ENCODE measurements at places on chromosomes 1 and 21.

- DNase-seq, result no peak
Observed at GRCh38 chr1:39752703-39753102, 14.0 kb downstream of the PPIE start.

DNA sequence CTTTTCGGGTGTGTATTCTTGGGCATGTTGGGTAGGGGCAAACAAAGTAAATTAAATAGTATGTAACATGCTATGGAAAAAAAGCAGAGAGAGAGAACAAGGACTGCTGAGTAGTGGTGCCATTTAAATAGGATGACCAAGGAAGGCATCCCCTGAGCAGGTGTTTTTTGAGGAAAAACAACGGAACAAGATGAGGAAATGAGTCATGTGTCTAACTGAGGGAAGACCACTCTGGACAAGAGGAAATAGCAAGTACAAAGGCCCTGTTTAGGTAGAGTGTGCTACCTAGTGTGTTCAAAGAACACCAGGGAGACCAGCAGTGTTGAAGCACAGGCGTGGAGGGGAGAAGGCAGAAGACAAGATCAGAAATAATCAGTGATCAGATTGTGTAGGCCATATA is 20.1 kb upstream of the GUCA2A start:
- DNase-seq, result no peak

DNA sequence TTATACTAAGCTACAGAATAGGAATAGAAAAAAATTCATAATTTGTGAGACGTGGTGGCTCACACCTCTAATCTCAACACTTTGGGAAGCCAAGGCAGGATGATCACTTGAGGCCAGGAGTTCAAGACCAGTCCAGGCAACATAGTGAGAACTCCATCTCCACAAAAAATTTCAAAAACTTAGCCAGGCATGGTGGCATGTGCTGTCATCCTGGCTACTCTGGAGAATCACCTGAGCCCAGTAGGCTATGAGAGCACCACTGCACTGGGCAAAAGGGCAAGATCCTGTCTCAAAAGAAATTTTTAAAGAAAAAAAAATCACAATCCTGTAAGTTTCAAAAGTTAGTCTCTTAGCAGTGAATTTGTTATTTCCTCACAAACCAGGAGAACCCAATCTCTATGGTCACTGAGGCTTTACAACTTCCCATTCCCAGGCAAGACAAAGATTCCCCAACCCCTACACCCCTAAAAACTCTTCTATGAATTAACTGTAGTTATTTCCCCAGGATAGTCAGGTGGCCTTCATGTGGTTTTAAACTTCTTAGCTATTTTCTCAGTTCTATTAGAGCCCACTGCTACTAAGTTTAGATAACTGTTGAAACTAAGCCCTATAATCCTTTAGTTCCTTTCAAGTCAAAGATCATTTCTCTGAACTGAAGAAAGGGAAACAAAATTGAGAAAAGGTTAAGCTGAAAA is 74.5 kb downstream of the FOXJ3 start:
- no peak for DNase-seq

DNA sequence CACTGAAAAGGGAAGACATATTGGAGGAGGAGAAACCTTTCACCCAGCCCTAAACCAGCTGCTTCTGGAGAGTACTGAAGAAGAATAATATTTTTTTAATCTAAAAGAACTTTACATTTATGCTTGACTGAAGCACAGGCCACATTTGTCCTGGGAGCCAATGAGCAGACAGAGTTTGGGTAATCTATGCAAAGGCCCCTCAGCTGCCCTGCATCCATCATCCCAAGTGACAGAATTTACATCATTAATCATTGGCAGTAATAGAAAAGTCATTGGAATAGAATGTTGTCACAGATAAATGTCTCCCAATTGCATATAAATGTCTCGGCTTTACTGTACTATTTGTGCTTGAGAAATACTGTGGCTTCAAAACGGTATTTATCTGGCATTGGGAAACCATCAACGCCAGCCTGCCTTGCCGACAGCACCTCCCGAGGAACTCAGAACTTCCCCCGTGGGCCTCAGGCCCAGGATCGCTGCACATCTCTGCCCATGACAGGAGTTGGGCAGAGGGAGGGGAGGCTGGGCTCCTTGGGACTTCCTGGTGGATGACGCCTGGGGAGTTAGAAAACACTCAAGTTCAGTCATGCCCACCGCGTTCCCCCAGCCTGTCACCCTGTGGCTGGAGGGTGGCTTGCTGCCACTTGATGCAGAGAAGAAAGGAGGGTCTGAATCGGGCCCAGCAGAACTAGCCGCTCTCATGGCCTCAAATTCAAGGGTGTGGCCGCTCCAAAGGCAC is 133.1 kb downstream of the CAMTA1 start:
- no peak for DNase-seq

GRCh38 chr1:119871881-119872280 is 24.4 kb downstream of the ADAM30 start:
- DNase-seq, result no peak

DNA sequence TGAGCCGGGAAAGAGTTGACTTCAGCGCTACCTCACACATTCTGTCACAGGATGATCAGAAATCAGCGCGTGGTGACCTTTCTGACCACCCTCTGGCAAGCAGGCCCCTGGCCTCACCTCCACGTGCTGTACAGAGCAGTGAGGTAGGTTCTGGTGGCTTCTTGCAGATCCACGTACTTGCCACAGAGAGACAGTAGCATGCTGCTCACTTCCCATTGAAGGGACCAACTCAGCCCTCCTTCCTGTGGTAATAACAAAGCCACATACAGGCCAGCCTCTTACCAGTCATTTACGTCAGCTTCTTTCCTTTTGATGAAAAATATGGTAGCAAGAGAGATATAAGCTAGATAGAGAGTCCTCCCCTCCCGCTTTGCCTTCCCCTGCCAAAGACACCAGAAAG is 200.7 kb downstream of the CHRM3 start:
- DNase-seq, result no peak

- peak; percentile 41 for DNase-seq
Observed at GRCh38 chr1:167553136-167554027, at the start of gene CREG1. Gene CREG1, minus strand, starts transcription at chr1:167553762.

GRCh38 chr1:220908757-220909156 is 29.5 kb downstream of the HLX start:
- DNase-seq, result no peak

GRCh38 chr1:197632005-197632404 is 143.3 kb downstream of the DENND1B start:
- DNase-seq, result no peak

GRCh38 chr21:39776589-39776988 is 31.6 kb downstream of the IGSF5 start:
- peak; percentile 43 for DNase-seq

GRCh38 chr1:98962156-98962555 is 42.5 kb downstream of the PLPPR5 start:
- no peak for DNase-seq

GRCh38 chr1:232096751-232097150 is 470.2 kb downstream of the DISC1 start:
- no peak for DNase-seq

DNA sequence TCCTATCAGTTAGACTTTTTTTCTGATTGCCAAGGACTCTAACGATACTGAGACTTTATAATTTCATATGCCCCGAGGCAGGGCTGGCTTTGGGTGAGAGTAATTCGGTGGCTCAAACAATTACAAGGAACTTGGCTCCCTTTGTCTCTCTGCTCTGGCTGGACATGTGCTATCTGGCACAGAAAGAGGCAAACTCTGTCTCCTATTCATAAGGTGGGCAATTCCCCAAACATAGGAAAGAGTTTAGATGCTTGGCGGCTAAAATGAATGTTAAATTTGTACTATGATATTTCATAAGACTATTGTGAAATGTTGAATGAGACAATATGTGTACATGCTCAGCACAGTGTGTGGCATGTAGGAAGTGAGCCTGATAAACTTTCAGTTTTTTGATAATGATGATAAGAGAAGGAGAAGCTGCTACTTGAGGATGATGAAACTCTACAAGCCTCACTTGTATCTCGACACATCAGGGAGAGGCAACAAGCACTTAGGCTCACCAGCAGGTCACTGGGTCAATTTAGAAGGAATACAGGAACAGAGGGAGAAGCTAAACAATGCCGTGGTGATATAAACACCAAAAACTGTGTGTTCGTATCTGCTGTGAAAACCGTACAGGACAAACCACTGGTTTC is 12.6 kb upstream of the NTPCR start:
- DNase-seq, result no peak

- DNase-seq, result no peak
Observed at GRCh38 chr1:48940962-48941732, 164.5 kb upstream of the BEND5 start.

GRCh38 chr1:183209533-183210158 is 23.6 kb downstream of the LAMC2 start:
- peak; percentile 67 for DNase-seq

DNA sequence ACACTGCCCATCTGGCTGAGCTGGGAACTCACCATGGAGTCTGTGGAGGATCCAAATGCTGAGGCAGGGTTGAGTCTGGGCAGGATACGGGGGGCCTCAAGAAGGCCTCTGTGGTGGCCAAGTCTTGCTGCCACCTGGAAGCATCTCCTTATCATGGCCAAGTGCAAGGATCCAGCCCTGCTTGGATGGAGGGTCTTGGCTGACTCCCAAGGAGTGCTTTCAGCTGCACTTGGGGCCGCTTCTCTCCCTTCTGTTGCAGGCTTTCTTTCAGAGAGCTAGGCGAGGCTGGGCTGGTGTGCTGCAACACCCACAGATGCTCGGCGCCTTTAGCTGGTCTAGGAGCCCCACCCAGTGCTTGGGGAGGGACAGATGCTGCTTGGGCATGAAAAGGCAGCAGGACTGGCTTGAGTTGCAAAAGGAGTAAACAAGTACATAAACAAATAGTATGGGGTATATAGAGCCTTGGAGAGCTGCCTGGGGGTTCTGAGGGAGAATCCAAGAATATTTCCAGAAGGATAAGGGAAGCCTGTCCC is at the start of gene THEM5:
TSS of gene THEM5 (minus strand) at position 302 of the 533 bp plus-strand sequence. CDS start at position 155, 147 bp downstream.
- DNase-seq, result no peak

DNA sequence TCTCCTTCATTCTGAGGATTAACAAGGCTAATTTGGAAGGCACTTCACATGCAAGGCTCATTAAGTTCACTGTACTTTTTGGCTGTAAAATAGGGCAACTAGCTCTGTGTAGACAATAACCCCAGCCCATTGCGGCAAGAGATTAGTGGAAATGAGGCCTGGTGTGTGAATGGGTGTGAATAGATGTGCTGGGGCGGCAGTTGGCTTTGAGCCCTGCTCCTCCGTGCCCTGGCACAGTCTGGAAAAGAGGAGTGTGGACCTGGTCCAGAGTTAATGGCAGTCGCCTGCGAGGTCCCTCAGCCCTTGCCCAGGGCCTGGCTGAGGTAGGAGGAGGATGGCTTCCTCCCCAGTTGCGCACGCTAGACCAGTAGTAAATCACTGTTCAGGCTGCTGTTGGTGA is 4.8 kb downstream of the KISS1 start:
- DNase-seq, result no peak

DNA sequence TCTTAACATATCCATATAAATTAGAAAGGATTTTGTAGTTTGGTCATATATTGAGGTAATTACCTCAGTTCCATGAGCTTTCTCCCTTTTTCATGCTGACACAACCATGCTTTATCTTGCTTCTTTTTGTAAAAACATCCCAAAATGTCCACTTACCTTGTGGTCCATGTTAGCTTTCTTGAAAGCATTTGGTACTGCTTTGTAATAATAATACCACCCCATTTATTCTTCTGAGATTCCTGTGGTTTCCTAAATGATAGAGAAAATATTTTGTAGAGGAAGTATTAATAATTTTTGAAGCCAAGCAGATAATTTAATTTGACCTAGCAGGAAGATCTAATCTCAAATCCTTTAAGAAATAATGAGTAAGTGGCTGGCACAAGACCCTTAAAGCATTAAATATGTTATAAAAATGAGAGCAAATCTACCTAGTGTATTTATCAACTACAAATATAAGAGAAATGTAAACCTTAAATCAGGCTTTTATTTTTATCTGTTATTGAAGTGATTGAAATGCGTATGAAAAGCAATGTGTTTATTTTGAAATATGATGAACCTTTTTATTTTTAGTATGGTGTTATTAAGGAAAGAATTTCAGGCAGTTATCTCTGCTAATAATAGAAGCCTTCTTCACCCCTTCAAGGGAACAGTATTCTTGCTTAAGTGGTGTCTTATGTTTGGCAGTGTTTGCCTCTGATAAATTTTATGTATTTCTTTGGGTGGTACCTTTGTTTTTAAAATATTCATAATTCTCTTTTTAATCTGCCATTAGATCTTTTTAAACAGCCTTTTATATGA is 9.2 kb downstream of the PRKAA2 start:
- no peak for DNase-seq

DNA sequence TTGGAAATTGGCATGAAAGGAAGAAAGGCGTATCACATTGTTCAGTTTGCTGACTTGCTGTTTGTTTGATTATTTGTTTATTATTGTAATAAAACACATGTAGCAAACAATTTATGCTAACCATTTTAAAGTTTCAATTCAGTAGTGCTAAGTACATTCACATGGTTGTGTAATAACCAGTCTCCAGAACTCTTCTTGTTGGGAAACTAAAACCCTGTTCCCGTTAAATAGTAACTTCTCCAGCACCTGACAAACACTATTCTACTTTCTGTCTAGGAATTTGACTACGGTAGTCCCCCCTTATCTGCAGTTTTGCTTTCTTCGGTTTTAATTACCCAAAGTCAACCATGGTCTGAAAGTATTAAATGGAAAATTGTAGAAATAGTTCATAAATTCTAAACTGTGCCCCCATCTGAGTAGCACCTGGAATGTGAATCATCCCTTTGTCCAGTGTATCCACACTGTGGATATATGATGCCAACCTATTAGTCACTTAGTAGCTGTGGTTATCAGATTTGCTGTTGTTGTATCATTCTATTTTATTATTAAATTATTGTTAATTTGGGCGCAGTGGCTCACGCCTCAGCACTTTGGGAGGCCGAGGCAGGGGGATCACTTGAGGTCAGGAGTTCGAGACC is 5.5 kb downstream of the MORC3 start:
- DNase-seq, result no peak

DNA sequence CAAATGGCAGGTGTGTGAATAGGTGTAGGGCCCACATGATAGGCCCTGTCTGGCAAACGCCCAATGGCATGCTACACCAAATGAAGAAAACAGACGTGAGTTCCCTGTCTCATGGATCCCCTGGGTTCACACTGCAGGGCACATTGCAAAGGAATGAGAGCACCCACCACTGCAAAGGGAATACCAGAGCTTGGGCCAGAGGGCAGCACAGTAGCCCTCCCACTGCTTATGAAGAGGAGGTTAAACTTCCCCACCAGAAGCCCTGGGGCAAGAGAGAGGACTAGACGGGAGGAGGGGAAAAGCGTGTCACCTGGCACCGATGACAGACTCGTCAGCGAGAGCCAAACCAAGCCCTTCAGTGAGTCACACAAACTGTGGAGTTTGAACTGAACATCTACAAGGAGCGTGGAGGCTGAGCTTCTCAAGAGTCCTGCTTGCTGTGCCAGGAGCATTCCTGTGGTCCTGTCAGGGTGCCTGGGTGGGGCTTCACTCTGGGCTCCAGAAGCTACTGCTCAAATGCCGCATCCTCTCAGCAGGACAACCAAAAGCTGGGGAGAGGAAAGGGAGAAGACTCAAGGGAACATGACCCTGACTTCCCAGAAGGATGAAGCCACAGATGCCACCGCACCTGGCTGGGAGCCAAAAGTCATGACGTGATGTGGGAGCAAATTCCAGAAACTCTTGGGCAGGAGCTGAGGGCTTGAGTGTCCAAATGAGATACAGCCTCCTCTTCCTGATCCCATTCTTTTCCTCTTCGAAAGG is 61.1 kb downstream of the TOMM20 start:
- peak; percentile 99 for DNase-seq
